ENCODE measurements at places on chromosomes 5 and 9.

DNA sequence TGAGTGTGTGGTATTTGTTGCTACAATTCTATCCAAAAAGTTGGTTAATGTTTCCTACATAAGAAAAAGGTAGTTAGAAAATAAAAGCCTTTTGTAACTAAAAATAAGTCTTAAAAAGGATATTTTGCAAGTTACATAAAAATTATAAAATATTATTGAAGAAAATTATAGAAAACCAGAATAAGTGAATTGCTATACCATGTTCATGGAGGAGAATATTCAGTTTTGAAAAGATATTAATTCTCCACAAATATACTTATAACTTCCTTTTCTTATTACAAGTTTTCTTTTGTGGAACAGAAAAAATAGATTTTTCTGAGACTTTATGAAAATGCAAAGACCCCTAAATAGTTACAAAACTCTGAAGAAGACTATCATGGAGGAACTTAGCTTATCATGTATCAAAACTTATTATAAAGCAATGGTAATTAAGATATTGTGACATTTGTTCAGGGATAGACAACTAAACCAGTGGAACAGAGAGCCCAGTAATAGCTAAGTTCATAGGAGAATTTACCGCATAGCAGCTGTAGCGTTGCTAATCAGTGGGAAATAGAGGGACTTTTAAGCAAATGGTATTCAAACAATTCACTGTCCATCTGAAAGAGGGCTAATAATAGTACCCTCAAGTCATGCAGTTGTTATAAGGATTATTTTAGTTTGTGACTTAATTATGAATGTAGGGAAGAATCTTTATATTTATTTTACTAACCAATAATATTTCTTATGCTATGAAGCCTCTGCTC lies 515.2 kb upstream of the ZNF608 start:
- no peak for DNase-seq

DNA sequence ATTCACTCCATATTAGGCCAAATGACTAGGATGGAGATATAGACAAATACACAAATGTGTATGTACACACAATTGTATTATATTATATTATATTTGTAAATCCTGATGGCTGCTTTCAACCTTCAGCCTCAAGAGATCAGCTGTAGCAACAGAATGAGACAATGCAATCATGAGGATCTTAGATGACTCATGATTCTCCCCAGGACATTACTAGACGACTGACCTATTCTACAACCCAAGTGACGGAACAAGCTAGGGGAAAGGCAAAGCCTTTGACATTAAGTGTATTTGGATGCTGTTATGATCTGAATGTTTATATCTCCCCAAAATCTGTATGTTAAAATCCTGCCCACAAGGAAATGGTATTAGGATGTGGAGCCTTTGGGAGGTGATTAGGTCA lies 66.5 kb downstream of the COX7C start:
- no peak for DNase-seq

GRCh38 chr9:101442318-101442717 lies 6.7 kb upstream of the ALDOB start:
- DNase-seq = no peak

DNA sequence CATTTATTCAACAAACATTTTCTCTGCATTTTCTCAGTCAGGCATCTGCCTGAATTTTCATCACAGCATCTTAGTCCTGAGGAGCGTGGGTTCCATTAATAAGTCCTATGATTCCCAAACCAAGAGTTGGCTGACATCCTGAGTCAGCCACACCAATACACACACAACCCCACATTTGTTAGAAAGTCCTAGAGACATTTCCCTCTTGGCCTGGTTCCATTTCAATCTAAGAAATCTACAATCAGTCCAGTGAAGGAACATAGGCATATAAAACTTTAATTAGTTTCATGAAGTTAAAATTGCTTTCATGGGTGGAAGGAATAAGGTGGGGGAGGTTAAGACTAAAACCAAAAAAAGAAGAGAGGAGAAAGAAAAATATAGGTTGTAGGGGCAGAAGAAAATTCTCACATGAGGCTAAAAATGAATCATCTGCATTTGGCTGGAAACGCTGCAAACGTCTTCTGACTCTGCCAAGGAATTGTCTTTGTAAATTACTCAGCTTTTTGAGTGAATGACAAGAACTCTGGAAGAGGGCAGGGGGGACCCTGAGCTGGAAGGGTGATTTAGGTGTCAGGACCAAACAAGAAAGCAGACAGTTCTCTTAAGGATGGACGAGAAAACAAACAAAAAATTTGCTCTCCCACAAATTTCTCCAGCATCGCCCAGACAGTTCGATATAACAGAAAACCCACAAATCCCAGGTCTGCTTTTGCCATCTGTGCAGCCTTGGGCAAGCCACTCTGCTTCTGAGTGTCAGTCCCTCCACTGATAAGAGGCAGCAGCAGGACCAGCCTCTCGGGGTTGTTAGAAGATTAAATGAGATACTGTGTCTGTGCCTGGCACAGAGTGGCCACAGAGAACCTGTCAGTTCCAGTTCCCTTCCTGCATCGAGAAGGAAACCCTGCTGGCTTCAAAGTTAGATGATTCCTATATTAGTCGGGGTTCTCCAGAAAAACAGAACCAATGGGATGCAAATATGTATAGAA lies 289.7 kb downstream of the CDK5RAP2 start:
- no peak for DNase-seq

GRCh38 chr9:12785260-12785770 lies 10.5 kb downstream of the LURAP1L start:
- no peak for DNase-seq

DNA sequence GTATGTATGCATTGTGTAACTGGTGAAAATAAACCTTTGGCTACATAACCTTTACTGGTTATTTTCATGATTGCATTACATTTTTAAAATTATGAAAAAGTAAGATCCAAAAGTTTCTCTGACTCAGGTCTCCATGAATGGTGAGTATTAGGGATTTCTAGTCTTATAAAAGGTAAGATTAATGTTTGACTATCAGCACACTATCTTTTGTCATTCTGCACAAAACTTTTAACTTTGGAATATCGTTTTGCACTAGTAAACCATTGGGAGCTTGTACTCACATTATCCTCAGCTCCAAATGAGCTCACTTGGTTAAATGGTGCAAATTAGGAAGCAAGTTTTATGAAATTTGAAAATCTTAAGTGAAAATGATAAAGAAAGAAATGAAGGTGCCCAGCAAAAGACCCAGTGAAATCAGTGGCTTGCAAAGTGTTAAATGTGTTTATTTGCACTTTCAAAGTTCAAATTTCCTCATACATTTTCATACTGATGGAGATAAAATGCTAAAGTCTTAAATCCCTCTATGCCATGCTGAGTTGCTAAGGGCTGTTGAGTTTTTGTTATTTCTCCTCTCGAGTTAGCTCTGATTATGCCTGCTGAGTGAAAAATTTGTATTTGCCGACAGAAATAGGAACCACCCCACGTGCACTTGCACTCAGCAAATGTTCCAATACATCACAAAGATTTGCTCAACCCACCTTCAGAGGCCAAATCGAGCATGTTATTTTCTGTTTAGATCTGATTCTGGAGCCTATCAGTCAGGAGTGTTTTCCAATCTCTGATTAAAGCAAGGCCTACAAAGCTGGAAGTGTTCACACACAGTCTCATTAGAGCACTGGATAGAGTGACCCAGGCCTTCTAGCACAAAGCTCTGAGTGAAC lies 885.7 kb downstream of the NR2F1-AS1 start:
- DNase-seq = no peak

GRCh38 chr5:17219006-17219422 lies 1.6 kb downstream of the BASP1 start:
- no peak for DNase-seq

GRCh38 chr5:55450050-55450765 lies 84.6 kb downstream of the PLPP1 start:
- no peak for DNase-seq

Data from activated CD4-positive, alpha-beta T cell treated with anti-CD3 and anti-CD28 coated beads, Interleukin-2, amount 50 U/mL, for 4 hours (primary cell).